T-cell (primary cell): ENCODE measurements at places on chromosomes 1 and 21. TPM values are rescaled to one million over a fixed set of nuclear protein-coding genes. Genes with fewer than 3 reads are reported as not detected.

The GLIS1 gene
- not detected for total RNA-seq

The FAM151A gene
- total RNA-seq: not detected

The FCGR3A gene
- 4.4 TPM for total RNA-seq

GRCh38 chr1:119188926-119189325 lies 48.5 kb upstream of the WARS2 start:
- H3K36me3 ChIP-seq: no peaks in the 10 kb centered on the region
- DNase-seq: no peak
- H3K4me3 ChIP-seq: no peak overlapping the region
- H3K4me1 ChIP-seq: no peaks in the 10 kb centered on the region

DNA sequence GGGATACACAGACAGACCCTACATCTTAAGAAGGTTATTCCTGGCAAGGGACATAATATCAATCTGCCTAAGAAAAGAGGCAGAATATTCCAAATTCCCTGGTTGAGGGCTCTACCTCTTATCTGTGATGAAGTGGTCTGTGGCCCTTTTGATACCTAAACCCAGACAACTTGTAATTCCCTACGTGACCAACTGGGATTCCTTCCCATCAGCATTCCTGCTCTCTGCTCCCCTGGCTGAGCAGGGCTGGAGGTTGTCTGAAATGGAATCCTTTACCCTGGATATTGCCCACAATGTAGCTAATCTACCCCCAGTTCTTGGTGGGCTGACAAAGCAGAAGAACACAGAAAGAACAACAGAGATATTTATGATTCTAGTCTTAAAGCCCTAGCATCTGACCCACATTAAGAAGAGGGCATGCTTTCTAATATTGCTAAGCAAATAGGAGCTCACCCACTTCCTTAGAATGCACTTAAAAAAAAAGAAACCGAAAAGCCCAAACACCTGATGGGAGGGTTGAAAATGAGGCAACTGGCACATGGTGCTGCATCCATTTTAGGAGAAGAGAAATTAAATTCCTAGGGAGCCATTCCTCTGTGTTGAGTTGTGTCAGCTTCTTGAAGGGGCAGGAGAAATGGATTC lies 36.8 kb downstream of the GADD45A start:
- H3K27me3 ChIP-seq: no peaks in the 10 kb centered on the region
- no peaks in the 10 kb centered on the region for H3K4me1 ChIP-seq
- H3K36me3 ChIP-seq: no peaks in the 10 kb centered on the region
- H3K4me3 ChIP-seq: no peak overlapping the region
- no peak overlapping the region for H3K27ac ChIP-seq

DNA sequence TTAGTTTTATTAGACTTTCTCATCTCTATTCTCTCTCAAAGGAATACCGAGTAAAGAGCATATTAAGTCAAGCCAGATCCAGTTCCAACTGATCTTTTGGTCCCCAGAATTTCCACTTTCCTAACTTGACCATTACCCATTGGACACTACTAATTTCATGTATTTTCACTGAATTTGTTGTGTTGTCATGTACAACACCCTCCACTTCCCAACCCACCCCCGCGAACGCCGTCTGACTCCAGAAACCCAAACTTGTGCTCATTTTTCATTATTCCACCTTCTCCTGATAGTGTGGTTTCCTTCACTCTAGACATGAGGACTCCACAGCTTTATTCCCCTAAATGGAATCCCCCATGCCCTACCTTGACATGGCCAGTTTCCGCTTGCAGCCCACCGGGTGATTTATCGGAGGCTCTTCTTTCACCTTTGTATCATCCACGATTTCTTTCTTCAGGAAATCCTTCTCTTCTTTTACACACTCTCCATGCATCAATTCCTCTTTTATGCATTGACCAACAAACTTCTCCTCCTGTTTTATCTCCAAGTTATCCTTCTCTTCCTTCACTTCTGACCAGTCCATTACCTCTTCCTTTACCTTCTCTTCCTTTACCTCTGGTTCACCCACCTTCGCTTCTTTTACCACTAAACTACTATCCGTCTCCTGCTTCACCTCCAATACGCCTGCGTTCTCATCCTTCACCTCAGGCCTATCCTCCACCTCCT lies 805 bp downstream of the ZNHIT6 start:
- H3K36me3 ChIP-seq: no peaks in the 10 kb centered on the region
- no peak for DNase-seq
- peaks cover 11% of the 10 kb centered on the region for H3K4me1 ChIP-seq
- H3K27ac ChIP-seq: peak overlapping the region; percentile 87
- peak overlapping the region; percentile 99 for H3K4me3 ChIP-seq
